ENCODE measurements at places on chromosomes 1 and 21.

DNA sequence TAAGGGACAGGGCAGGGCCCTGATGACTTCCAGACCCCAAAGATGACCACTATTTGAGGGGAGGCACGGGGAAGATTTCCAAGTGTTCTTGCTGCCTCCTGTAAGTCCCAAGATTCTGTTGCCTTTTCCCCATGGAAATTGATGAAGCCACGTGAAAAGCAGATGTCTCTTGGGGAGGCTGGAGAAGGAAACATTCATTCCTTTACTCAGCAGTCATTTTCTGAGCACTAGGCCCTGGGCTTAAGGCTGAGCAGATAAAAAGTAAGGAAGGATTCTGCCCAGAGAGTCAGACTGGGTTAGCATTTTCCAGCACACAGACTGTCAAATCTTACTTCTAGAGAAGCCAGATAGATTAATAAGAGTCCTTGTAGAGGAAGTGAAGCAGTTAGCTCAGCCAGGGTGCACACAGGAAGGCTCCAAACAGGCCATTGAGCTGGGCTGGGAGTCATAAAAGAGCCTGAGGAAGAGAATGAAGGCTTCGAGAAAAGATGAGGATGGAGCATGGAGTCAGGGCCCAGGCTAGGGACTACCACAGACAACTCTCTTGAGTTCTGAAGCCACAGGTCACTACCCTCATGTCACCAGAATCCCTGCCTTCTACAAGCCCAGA lies 10.1 kb downstream of the EXTL1 start:
- ATAC-seq = no peak

DNA sequence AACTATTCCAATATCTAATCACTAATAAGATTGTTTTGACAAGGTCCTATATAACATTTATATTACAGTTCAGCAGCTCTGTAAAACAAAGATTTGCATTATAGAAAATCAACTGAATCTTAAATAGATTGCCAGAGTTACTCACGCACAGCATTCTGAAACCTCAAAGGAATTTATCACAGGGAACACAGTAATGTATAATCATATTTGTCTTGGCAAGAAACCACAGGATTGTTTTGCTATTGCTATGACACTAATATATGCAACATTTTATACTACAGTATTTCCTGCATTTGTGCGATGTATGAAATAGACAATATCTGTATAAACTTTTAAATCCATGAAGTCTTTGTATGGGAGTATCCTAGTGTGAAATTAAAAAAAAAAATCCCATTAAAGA lies 101.4 kb downstream of the PLPPR5 start:
- peak; percentile 92 for ATAC-seq

GRCh38 chr1:110086961-110087360 lies 16.5 kb upstream of the ALX3 start:
- ATAC-seq = peak; percentile 57

- no peak for ATAC-seq
These were observed 28.7 kb downstream of the PADI3 start for GRCh38 chr1:17277511-17278159.

- ATAC-seq = peak; percentile 19
These were observed 213.8 kb downstream of the ROR1 start for GRCh38 chr1:63987628-63988024.

- ATAC-seq = no peak
These were observed 83.5 kb downstream of the ATP5PO start for GRCh38 chr21:33831962-33832659.

DNA sequence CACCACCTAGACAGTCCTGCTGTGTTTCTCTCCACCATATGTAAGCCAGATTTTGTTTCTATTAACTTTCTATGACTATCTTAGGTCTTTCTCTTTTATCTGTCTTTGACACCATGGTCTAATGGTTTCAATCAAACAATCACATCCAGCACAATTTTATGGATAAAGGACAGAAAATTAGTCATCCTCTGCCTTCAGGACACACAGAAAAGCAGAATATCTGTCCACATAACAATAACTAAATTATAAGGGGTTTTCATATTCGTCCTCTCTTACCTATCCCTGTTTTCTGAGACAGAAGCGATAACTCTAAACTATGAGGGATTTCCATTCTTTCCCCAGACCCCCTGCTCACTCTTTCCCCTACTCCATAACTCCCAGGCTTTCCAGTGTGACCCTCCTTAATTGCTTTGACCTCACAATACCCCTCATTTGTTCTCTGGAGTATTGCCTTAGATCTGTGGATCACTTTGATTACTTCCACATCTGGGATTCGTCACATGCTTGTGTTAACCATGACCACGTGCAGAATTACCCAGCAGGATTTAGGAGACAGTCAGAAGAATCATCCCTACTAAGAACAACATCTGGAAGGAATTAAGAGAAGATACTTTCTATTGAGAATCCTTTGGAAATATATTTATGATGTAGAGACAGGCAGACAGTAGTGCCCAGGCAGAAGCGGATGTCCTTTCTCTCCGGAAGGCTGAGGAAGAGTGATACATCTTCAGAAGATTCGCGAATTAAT lies 108.2 kb upstream of the GREM2 start:
- peak; percentile 78 for ATAC-seq
